ENCODE measurements at places on chromosomes 7 and 10. TPM values are rescaled to one million over a fixed set of nuclear protein-coding genes. Genes with fewer than 3 reads are reported as not detected.

The SPDYE16 gene
- 1.4 TPM for total RNA-seq

GRCh38 chr10:121609426-121610380 lies 11.5 kb upstream of the FGFR2 start:
- no peak for DNase-seq

DNA sequence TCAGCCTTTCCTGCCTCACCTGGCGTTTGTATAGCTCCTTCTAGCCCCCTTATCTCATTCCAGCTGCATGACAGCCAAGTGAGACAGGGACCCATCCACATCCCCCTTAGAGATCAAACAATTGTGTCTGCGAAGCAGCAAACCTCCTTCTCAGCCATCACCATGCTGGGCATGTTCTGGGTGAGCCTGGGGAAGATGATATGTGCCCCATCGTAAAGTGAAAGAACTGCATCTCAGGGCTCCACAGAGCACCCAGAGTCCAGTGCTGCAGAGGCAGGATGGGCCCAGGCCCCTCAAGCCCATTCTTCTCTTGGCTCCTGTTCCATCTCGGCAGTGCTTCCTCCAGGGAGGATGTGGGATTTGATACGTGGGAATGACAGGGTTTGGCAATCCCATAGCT lies 43.2 kb downstream of the FIGNL1 start:
- no peak for DNase-seq

- no peak for DNase-seq
These were observed 88.3 kb downstream of the C10orf105 start for GRCh38 chr10:71631007-71631861.

DNA sequence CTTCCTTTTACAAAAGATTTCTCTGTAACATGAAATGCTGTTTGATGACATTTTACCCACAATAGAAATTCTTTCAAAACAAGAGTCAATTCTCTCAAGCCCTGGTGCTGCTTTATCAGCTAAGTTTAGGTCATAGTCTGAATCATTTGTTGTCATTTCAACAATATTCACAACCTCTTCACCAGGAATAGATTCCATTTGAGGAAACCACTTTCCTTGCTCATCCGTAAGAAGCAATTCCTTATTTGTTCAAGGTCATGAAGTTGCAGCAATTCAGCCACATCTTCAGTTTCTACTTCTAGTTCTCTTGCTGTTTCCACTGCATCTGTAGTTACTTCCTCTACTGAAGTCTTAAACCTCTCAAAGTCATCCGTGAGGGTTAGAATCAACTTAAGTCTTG lies 315.3 kb downstream of the TYW1 start:
- no peak for DNase-seq

GRCh38 chr10:3737864-3738263 lies 47.1 kb downstream of the KLF6 start:
- no peak for DNase-seq

Data from natural killer cell (primary cell).